ENCODE measurements at places on chromosomes 7 and 10.

DNA sequence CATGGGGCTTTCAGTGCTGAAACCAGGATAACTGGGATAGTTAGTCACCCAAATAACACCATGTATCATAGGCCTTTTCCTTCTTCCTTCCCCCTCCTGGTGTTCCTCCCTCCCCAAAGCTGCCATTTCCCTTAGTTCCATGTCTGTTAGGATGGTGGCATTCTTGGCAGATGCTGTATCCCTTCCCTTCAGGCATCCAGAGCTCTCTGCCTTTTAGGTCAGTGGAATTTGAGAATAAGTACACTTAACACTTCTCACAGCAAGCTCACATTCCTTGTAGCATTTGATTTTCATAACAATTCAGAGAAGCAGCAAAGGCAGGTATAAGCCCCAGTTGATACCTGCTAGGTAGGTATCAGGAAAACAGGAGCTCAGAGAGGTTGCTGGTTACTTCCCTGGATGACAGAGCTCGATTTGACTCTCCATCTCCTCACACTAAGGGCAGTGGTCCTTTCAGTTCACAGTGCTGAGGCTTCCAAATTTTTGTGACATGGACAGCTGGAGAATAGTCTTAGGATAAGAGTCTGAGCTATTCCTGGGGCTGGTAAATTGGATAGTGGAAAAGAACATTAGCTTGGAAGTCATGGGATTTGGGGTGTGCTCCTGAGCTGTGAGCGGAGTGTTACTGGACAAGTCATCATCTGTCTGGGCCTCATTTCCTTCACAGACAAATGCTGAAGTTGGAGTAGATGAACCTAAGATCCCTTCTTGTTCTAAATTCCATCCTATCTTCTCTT is 108.7 kb upstream of the RHOBTB1 start:
- DNase-seq = no peak

DNA sequence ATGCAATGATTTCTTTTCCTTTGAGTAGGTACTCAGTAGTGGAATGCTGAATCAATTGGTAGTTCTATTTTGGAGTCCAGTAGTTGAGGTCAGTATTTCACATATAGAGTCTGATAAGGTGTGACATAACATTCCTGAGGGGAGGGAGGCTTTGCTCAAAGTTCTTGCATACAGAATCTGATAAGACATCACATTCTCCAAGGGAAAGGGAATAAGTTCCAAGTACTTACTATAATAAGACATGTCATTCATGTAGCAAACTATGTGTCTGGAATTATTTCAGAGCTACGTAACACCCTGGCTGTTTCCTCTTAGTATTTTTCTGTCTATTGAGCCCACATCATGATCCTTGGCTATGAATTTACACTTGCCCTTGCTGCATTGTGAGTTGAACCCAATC is 74.3 kb upstream of the POM121L12 start:
- DNase-seq = no peak

DNA sequence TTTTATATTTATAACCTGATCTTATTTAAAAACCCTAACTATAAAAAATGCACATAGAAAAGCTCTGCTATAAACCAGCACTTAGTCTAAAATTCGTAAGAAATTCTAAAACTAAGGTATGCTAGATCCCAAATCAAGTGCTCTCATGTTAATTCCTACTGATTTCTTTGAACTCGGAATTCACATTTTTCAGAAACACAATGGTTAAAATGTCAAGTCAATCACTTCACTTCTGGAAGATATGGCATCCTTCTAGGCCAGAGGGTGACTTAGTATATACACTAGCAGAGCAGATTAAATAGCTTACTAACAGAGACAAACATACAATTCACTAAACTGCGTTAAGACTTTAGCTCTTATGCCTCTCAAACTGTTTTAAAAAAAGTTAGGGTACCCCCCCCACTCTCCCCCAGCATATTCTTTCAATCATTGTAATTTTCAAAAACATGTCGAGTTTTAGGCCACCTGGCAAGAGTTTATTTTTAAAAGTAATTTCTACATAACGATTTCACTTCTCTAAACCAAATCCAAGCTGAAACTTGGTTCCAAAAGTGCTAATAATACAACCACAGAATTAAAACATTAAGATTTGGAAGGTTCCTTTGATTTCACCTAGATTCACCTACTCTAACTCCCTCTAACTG is 129.4 kb downstream of the NRBF2 start:
- no peak for DNase-seq

- DNase-seq = no peak
These were observed 396.5 kb downstream of the ADRA2A start for GRCh38 chr10:111473361-111473760.

GRCh38 chr10:77111611-77112550 is 525.7 kb downstream of the KCNMA1 start:
- no peak for DNase-seq

DNA sequence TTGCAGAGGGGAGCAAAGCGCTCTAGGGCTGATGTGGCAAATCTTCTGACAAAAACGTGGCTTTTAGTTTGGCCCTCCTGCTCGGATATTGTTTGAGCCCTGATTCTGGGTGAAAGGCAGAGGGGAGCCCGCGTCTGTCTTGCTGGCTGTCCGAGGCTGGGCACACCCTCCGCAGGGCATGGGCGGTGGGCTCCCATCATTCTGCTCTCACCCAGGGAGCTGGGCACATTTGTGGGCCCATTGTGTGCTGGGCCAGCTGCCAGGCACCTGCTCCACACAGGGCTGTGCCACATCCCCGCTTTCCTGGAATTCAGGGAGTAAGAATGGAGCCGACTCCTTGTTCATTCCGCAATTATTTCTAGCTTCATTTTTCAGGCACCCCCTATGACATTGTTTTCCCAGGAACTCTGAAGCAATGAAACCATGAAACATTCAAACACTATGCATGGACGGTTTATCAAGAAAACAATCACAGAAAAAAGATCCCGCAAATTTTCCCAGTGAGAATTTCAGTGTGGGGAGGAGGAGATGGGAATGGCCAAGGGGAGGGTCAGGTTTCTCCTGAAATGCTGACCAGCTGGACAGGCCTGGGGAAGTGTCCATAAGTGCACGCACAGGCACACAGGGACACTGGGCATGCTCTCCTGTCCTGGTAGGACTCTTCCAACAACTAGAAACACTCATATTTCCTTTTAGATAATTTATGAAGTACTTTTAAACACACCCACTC is 341.1 kb downstream of the CXCL12 start:
- DNase-seq = no peak

DNA sequence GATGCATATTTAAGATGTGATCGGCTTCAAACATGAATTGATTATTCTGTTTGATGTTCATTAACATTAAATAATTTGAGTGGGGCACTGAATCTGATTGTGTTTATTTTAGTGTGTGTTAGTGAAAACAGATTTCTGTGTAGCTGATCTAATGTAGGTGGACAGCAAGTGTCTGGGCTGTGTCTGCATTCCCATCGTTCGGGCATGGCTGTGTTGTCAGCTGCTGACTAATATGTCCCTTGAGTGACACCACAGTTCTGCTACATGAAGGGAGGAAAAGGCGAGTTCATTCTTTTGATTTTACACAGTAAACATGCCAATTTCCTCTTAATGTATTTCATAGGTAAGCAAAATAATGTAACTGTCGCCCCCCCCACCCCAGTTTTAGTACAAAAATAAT is 203.0 kb downstream of the CNTNAP2 start:
- no peak for DNase-seq

GRCh38 chr10:122729126-122729525 is 29.5 kb upstream of the C10orf120 start:
- DNase-seq = no peak

DNA sequence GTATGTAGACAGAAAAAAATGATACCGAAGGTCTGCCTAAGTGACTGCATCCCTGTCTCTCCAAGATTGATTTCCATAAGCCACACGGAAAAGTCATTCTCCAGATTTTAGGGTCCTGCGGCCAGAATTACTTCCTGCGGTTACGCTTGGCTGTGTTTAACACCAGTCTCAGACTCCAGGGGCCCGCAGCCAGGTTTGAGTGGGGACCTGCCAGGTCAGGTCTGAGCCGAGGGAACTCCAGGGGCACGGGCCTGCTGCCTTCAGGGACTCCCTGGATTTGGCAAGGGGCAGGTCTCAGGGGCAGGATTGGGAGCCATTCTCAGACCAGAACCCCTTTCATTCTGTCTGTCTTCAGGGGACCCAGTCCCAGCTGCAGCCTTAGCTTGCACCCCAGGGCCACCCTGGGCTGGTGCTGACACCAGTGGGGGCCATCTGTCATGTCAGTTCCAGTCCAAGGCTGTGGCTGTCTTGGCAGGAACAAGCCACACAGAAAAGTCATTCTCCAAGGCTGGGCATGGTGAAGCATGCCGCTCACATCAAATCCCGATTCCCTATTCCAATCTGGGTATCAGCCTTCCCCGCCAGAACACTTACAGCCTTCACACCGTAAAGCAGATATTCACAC is 39.0 kb downstream of the TMEM120A start:
- no peak for DNase-seq

GRCh38 chr10:14838582-14839304 is 637 bp downstream of the HSPA14 start:
- no peak for DNase-seq

All from GF-D8 (cell line).